ENCODE measurements at places on chromosomes 7 and 10.

- no peak for DNase-seq
Measured at GRCh38 chr7:155869784-155870076, 57.5 kb upstream of the SHH start.

GRCh38 chr7:13099154-13099795 is 411.8 kb downstream of the ARL4A start:
- DNase-seq = no peak

DNA sequence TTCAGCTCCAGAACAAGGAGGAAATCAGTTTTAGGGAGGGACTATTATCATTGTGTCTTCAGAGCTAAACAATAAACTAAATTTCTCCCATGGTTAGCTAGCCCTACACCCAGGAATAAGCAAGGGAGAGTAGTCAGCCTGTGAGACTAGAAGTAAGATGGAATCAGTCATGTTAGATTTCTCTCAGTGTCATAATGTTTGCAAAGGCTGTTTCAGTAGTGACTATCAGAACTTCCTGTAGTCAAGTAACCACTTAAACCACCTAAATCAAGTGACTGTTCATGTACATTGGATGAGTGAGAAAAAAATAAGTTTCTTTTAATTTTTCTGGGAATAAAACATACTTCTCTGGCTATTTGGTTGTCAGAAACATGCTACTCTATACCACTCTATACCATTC is 121.6 kb downstream of the KCND2 start:
- DNase-seq = no peak

DNA sequence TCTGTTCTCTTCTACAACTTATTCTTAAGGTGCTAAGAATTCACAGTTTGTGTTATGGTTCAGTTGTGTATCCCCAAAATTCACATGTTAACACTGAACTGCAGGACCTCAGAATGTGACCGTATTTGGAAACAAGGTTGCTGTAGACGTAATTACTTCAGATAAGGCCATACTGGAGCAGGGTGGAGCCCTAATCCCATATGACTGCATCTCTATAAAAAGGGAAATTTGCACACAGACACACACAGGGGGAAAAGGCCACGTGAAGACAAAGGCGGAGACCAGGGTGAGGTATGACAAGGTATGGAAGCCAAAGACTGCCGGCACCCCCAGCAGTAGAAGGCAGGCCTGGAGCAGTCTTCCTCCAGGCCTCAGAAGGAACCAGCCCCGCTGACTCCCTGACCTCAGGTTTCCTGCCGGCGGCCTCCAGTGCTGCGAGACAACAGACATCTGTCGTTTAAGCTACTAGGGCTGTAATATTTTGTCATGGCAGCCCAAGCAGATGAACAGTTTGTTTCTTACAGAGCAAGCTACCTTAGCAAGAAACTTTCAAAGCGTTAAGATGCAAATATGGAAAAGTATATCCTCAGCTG is 98.7 kb downstream of the PROSER2 start:
- no peak for DNase-seq

- no peak for DNase-seq
Measured at GRCh38 chr7:78677391-78677790, 776.1 kb downstream of the MAGI2 start.

GRCh38 chr10:132388891-132389432 is 8.0 kb upstream of the PWWP2B start:
- no peak for DNase-seq

DNA sequence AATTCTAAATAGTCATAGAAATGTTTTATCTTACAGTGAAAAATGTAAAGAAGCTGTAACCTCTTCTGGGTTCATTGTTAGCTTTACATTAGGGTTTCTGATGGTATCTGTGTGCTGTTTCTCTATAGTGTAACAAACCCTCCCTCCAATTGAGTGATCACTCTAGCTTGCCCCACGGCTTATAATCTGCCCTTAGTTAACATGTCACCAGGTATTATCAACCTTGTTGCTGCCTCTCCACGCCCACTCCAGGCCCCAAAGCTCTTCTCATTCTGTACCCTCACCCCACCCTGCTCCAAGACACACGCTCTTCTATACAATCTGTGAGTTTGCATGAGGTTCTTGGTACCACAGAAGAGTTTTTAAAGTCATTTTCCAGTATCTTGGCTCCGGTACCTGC is 139.4 kb downstream of the ARID5B start:
- DNase-seq = no peak

DNA sequence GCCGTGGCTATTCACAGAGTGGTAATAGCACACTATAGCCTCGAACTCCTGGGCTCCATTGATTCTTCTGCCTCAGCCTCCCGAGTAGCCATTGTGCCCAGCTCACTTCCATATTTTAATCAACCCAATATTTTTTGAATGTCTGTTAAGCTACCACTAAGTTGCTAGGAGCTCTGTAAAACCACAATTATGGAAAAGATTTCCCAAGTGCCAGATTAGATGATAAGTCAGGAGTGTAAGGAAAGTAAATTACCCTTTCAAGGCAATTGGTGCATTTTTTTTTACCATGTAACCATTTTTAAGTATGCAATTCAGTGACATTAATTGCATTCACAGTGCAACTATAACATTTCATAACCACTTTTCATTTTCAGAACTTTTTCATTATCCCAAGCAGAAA is 87.5 kb upstream of the GATAD1 start:
- no peak for DNase-seq

- no peak for DNase-seq
Measured at GRCh38 chr10:86851328-86852207, 95.1 kb downstream of the BMPR1A start.

DNA sequence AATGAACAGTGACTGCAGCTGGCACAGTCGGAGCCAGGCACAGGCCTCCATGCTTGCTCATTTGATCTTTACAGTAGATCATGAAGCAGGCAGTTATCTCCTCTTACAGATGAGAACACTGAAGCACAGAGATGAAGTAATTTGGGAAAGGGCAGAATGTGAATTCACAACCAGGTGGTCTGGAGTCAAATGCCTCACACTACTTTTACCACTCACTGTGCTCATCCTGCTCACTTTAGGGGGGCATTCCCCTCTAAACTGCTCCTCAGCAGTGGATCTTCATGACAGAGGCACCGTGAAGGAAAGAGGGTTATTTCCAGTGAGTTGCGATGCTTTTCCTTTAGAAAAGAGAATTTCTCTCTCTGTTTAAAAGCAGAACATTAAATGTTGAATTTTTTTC is 15.1 kb downstream of the SNX10 start:
- DNase-seq = no peak

- DNase-seq = no peak
Measured at GRCh38 chr10:49539320-49539885, 482 bp upstream of the ERCC6 start.

- DNase-seq = no peak
Measured at GRCh38 chr10:62853710-62854109, 37.5 kb upstream of the EGR2 start.

DNA sequence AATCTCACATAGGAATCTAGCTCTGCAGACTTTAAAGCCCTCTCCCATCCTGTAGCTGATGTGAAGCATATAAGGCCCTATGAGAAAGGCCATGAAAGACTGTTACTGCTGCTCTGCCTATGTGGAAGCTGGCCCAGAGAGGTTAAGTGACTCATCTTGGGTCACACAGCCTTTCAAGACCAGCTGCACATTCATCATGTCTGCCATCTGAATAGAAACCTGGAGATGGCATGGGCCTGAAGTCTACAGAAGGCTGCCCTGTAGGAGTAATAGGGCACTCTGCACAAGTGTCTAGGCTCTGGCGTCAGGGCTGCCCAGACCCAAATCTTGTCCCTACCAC is 59.4 kb upstream of the COL13A1 start:
- no peak for DNase-seq

DNA sequence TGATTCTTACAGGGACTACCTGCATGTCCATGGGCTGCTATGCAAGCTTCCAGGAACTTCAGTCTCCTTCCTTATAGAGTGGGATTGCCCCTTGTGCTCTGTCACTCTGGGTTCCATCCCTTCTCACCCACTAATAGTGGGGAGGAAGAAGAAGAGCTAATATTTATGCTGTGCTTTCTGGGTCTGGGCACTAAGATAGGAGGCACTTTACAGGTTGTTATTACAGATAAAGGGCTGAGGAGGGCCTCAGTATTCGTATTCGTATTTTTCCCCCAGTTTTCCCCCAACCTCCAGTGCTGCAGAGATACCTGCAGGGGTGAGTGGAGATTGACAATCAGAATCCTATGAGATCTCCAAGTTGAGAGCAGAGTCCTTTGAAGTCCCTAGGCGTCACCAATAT is 14.2 kb downstream of the HK1 start:
- DNase-seq = no peak

- DNase-seq = no peak
Measured at GRCh38 chr7:111982804-111983203, 223.4 kb downstream of the DOCK4 start.

DNA sequence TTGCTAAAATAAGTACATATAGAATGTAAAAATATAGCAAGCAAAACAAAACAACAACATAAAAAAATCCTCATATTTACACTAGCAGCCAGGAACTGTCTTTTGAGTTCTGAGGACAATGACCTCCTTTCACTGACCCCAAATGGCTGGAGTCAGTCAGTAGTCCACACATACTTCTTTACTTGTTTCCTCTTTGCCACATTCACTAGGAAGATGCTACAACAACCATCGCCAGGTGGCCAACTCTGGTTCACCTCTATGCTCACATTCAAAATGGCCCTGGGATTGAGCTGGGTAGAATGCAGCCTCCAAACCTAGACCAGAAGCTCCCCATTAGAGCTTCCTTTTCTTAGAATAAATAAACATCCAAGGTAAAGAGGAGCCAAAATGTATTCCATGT is 356.2 kb downstream of the PLXNA4 start:
- DNase-seq = no peak

DNA sequence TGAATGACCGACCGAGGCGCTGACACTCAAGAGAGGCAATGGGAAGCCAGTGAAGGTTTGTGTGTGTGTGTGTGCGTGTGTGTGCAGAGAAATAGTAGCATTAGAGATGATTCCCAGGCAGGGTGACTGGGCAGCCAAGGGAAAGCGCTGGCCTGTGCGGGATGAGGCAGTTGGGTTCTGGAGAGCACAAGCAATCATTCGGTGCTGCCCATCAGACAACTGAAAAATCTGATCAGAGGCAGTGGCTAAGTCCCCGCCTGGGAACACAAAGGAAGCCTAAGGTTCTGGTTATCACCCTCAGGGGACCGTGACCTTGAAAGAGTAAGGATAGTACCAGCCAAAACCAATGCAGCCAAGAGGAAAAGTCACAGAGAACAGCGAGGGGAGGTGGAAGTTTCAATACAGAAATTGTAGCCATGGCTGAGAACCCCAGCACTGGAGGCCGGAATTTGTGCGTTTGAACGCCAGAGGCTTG is 868 bp upstream of the PDCD4 start:
- no peak for DNase-seq

DNA sequence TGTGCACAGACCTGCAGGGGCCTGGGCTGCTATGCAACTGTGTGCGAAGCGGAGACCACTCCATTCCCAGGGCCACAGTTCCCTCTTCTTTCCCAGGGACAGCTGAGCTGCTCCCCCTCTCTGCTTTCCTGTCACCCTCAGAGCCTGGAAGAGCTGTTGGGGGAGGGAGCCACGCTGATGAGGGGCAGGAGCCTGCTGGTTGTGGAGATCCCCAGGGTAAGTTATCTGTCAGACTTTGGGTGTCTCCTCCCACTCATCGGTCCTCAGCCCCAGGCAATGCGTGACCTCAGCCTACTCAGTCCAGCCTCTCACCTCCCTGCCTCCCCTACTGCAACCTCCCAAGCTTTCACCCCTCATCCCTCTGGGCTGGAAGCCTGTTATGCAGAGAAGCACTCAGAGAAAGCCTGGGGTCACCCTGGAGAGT is 53.5 kb downstream of the ZNF467 start:
- no peak for DNase-seq

DNA sequence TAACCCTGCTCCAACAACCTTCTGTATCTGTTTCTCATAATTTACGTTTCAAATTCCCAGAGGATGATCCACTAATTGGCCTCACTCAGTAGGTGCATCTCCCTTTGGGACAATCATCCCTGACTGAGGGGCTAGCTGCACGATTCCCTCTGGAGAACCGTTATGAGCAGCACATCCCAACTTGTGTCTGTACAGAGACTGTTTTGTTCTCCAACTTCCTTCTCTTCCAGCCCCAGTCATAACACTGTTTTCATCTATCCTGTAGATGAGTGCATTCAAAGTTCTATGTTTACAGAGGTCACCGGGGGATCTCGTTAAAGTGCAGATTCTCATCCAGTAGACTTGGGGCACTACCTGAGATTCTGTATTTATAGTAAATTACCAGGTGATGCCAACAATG is 187.2 kb downstream of the REEP3 start:
- no peak for DNase-seq

GRCh38 chr10:126042354-126042753 is 146.0 kb downstream of the FANK1 start:
- DNase-seq = no peak

DNA sequence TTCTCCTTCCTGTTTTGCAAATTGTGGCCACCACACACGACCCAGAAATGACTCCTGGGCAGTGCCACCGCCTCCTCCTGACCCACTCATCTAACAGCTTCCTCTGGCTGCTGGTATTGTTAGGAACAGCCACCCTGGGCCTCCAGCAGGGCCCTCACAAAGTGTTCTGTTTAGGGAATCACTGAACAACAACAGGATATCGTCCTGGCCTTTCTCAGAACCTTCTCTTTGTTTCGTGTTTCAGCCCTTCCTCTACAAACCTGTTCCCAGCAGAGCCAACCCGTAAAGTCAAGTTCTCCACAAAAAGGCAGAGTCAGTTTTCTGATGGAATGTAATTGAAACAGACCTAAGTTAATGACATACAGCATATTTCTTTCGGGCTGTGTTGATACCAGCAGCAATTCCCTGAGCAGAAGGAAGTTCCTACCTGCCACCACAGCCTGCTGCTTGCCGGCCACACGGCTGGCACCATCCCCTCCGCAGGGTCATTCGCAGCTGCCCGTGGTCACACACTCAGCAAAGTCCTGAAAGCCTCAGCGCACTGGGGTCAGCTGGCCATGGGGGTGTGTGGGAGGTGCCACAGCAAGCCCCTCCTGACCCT is 91.7 kb upstream of the PITRM1 start:
- DNase-seq = no peak

DNA sequence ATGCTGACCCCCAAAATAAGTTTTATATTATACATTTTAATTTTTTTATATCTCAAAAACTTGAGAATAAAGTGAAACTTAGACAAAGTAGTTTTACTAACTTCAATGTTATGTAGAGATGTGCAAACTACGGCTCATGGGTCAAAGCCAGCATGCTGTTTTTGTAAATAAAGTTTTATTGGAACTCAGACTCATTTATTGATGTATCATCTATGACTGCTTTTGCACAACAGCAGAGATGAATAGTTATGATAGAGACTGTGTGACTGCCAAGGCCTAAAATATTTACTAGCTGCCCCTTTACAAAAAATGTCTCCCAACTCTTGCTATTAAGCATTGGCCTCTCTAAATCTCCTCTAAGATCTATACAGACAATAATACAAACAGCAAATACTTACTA is 12.4 kb downstream of the MTPN start:
- no peak for DNase-seq

- no peak for DNase-seq
Measured at GRCh38 chr10:9869205-9869604, 1148.5 kb upstream of the CELF2 start.

Measured in NCI-H1694 treated with DMSO at 0.1 percent for 48 hours (cell line).